ENCODE measurements at places on chromosomes 5 and 9. TPM values are rescaled to one million over a fixed set of nuclear protein-coding genes. Genes with fewer than 3 reads are reported as not detected.

GCNT4 gene
- 1.1 TPM for total RNA-seq

OBP2B gene
- total RNA-seq: not detected

SHB gene
- total RNA-seq: 49.4 TPM

PPP3R2 gene
- not detected for total RNA-seq

SPAG8 gene
- 0.66 TPM for total RNA-seq

PLPP7 gene
- total RNA-seq: 4.3 TPM

SPATA6L gene
- 0.43 TPM for total RNA-seq

C9orf50 gene
- total RNA-seq: not detected

HTR4 gene
- total RNA-seq: not detected

MOB3B gene
- total RNA-seq: 0.57 TPM

CNOT6 gene
- 10.0 TPM for total RNA-seq

SPATA31A5 gene
- not detected for total RNA-seq

All from placental pericyte (primary cell).